ENCODE measurements at places on chromosomes 1 and 21. TPM values are rescaled to one million over a fixed set of nuclear protein-coding genes. Genes with fewer than 3 reads are reported as not detected.

Gene STIL
- 11.3 TPM for total RNA-seq

Gene SLC44A3
- 17.7 TPM for total RNA-seq

Gene GTF2B
- 76.4 TPM for total RNA-seq

Gene MXRA8
- total RNA-seq = not detected

Gene MYOG
- not detected for total RNA-seq

Gene CLDN8
- not detected for total RNA-seq

Gene CCDC185
- not detected for total RNA-seq
